ENCODE measurements at places on chromosomes 4 and X. TPM values are rescaled to one million over a fixed set of nuclear protein-coding genes. Genes with fewer than 3 reads are reported as not detected.

GRCh38 chrX:124209792-124210576 is 122.5 kb upstream of the TEX13D start:
- no peak for DNase-seq

DNA sequence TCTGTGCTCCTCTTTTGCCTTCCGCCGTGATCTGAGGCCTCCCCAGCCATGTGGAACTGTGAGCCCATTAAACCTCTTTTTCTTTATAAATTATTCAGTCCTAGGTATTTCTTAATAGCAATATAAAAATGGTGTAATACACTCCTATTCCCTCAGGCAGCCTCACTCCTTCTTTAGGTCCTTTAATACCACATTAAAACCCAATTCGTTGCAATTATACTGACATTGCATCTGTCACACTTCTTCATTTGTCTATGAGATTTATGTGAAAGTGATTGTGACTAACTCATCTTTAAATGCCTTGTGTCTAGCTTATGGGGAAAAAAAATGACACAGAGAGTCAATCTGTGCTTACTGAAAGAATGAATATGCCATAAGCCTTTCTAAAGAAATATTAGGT is 1035.2 kb upstream of the SLIT2 start:
- DNase-seq, result no peak

DNA sequence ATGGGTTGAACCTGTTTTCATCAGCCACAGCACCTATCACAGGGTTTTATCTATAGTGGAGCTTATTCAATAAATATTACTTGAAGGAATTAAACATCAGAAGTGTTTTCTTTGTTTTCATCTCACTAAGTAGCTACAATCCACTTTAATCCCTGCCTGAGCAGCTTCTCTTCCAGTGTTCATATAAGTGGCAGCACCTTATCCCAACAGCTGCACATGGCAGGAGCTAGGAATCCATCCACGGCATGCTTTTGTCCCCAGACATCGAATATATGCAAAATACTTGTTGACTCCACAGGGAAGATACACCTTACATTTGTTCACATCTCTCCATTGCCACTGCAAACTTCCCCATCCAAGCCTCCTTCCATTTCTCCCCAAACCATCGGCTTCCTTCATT is 549.8 kb upstream of the FAM241A start:
- DNase-seq, result no peak

GRCh38 chr4:38621028-38621684 is 42.8 kb upstream of the KLF3 start:
- peak; percentile 26 for DNase-seq

- no peak for DNase-seq
These were observed 69.2 kb downstream of the HEPH start for GRCh38 chrX:66233209-66233608.

DNA sequence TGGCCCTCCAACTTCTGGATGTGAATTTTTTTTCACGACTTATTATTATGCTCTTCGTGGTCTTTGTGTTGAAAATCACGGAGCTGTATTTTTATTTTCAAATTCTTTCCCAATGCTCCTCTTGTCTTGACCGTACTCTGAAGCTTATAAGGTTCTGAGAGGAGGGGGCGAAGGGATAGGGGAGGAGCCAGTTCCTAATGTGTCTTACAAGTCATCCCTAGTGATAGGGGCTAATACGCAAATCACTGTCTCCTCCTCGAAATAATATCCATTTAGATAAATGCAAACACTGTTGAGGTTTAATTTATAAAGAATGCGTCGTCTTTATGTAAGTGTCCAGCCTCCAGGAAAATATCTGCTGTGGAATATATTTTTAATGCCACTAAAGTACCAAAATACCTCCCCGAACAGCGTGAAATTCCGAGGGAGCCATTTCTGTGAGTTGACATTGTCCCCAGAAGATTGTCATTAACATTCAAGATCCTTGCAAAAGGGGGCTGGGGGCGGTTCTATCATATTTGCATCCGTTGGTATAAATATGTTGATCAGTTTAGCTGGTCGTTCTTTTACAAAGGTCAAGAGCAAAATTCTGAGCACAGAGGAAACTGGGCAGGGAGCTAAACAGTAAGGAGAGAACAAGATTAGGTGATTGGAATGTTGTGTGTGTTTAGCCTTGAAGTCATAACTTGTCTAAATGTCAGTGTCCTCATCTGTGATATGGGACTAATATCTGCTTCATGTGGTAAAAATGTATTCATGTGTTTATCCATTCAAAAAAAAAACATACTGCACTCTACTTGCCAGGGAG is 3.7 kb upstream of the FAT1 start:
- no peak for DNase-seq

DNA sequence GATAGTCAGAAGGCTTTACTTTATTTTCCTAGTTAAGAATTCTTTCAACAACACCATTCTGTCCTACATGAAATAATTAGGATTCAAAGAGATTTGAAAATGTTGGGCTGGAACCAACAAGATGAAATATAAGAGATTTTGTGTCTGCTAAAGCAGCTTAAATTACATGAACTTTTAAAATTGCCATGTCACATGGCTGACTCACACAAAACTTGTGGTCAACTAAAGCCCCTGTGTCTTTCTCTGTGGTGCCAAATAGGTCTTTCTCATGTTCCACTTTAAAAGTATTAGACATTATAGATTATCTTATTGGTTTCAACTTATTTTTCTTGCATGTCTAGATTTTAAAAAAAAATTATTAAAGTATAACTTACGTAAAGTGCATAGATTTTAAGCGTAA is 60.8 kb upstream of the FHL1 start:
- DNase-seq, result no peak

DNA sequence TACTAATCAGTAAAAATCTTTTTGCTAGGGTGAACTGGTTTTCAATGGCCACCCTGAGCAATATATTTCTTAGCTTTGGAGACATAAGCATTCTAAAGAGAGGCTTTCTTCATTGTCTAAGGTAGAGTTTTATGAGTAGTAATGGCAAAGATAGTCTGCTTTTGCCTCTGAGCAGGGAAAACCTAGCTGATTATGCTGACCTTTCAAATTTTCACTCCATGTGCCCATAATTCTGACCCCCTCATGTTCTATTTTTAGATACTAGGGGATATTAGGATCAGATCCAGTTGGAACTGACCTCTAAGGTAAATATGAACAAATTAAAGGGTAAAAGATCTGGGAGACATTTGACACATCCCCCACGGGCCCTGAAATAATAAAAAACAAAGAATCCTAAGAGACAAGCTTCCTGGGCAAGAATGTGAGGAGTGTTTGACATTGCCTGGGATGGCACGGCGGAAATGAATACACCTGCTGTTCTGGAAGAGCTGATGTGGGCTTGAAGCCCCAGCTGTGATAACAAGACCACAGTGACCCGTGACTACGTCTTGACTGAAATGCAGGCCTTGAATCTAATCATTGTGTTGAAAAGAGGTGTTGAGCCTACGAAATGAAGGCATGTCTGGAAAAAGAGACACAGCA is 392.1 kb upstream of the FRG1 start:
- DNase-seq, result no peak

- no peak for DNase-seq
These were observed 9.9 kb upstream of the PRSS48 start for GRCh38 chr4:151267104-151267503.

GRCh38 chr4:95249426-95250021 is 299.2 kb downstream of the UNC5C start:
- DNase-seq, result no peak

DNA sequence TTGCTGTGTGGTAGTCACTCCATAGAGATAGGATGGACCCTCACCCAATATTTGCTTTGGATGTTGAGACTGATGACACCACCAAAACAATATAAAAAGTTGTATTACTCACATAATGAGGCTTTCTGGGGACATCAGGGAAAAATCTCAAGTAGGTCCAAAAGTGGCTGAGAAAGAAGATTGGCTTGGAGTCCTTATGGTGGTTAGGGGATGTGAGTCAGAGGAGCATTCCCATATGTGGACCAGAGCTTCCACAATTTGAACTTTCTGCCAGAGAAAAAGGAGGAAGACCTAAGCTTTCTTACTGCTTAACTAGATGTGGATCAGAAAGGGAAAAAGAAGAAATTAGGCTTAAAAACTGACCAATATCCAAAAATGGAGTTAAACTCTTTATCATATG is 460.5 kb downstream of the SH3BGRL start:
- DNase-seq, result no peak

DNA sequence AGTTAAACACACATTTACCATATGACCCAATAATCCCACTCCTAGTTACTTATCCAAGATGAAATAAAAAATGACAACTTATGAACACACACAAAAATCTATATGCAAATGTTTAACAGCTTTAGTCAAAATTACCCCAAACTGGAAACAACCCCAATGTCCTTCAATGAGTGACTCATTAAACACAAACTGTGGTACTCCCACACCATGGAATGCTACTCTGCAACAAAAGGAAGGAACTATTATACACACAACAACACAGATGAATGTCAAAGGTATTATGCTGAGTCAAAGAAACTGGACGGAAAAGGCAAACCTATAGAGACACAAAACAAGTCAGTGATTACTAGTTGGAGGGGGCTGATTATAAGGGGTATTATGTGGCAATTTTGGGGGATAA is 40.5 kb downstream of the MED14 start:
- DNase-seq, result no peak

GRCh38 chr4:186105647-186106321 is 1.3 kb downstream of the FAM149A start:
- DNase-seq, result no peak

DNA sequence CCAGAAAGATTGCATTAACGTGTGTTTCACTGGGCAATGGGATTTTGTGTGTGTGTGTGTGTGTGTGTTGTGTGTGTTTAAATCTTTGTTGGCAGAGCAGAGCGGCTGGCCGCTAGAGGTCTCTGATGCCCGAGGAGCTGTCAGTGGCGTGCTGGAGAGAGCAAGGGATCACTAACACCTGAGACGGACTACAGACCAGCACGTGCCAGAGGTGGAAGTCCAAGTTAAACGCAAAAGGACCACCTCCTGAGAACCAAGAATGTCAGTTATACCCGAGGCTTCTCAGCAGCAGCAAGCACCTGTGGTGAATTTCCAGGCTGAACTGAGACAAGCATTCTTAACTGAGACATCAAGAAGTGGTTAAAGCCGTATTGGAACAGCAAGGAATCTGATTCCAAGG is 9.0 kb upstream of the SLC25A14 start:
- DNase-seq, result peak; percentile 41

- no peak for DNase-seq
These were observed 16.7 kb upstream of the KLF3 start for GRCh38 chr4:38647101-38647819.

- no peak for DNase-seq
These were observed 111.2 kb upstream of the RAPGEF2 start for GRCh38 chr4:158991534-158992155.

Gene HSFX4
- not detected for total RNA-seq

Gene NSG1
- not detected for total RNA-seq

Gene RHOXF1
- total RNA-seq, result not detected

Gene ZDHHC15
- not detected for total RNA-seq

Gene AKAP14
- not detected for total RNA-seq

Gene TSPAN6
- total RNA-seq, result 18.8 TPM

Gene MAGED4
- total RNA-seq, result 25.7 TPM

Gene TIGD4
- not detected for total RNA-seq

Gene HSD17B13
- total RNA-seq, result not detected

Gene TEX13D
- total RNA-seq, result not detected
